Tibial nerve (tissue), 4 donors: ENCODE measurements at places on chromosomes 3 and 15. TPM values are rescaled to one million over a fixed set of nuclear protein-coding genes. Genes with fewer than 3 reads are reported as not detected.

DNA sequence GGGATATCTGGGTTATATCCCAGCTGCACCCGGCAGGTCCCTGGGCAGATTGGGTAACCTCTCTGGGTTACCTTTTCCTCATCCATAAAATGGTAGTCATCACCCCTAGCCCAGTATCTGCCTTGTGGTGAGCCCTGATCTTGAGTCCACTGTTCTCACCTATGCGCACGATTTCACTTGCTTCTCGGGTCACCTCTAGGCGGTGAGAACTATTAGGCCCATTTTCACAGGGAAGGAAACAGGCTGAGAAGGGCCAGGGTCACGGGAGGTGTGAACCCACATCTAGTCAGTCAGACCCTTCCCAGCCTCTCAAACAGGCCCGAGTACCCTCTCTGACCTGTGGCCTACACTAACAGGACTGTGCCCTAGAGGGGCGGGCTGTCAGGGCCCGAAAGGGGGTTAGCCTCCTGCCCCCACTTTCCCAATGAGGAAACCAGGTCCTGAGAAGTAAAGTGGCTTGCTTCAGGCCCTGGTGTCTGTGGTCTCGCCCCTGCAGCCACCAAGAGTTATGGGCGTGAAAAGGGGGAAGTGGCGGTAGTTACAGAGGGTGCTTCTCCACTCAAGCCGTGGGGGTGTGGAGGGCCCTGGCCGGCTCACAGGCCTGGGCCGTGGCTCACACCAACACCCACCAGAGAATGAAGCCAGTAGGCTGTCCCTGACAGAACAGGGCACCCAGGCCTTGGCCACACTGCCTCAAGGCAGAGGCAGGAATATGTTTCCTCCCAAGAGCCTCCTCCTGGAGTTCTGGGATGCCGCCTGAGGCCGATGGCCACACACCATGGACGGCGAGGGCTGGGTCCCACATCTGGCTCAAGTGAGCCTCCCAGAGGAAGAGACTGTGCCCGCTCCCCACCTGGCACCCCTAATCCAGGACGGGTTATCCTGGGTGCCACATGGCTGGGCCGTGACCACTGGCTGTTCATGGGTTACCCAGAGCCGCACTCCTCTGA is 19.5 kb downstream of the PSTPIP1 start:
- DNase-seq, result no peak
- no peak overlapping the region for H3K4me3 ChIP-seq
- H3K36me3 ChIP-seq, result no peaks in the 10 kb centered on the region
- H3K27ac ChIP-seq, result no peak overlapping the region
- H3K27me3 ChIP-seq, result no peaks in the 10 kb centered on the region

- no peak overlapping the region for H3K27ac ChIP-seq
- H3K27me3 ChIP-seq, result no peaks in the 10 kb centered on the region
- no peak overlapping the region for H3K4me3 ChIP-seq
Measured at GRCh38 chr3:101642441-101642840, 34.5 kb downstream of the ZBTB11 start.

GRCh38 chr3:85068911-85069310 is 110.1 kb downstream of the CADM2 start:
- H3K36me3 ChIP-seq, result no peaks in the 10 kb centered on the region
- no peak overlapping the region for H3K27ac ChIP-seq
- no peak overlapping the region for H3K4me3 ChIP-seq
- no peaks in the 10 kb centered on the region for H3K4me1 ChIP-seq
- no peaks in the 10 kb centered on the region for H3K27me3 ChIP-seq

GRCh38 chr15:83928392-83928734 is 274.4 kb downstream of the ADAMTSL3 start:
- no peaks in the 10 kb centered on the region for H3K27me3 ChIP-seq
- DNase-seq, result no peak
- H3K4me1 ChIP-seq, result peaks cover 8% of the 10 kb centered on the region
- H3K4me3 ChIP-seq, result no peak overlapping the region
- no peaks in the 10 kb centered on the region for H3K36me3 ChIP-seq
- H3K27ac ChIP-seq, result no peak overlapping the region

- DNase-seq, result no peak
- H3K36me3 ChIP-seq, result no peaks in the 10 kb centered on the region
- no peak overlapping the region for H3K4me3 ChIP-seq
- peaks cover 3% of the 10 kb centered on the region for H3K4me1 ChIP-seq
Measured at GRCh38 chr3:171811295-171811912, 1.1 kb upstream of the PLD1 start.

DNA sequence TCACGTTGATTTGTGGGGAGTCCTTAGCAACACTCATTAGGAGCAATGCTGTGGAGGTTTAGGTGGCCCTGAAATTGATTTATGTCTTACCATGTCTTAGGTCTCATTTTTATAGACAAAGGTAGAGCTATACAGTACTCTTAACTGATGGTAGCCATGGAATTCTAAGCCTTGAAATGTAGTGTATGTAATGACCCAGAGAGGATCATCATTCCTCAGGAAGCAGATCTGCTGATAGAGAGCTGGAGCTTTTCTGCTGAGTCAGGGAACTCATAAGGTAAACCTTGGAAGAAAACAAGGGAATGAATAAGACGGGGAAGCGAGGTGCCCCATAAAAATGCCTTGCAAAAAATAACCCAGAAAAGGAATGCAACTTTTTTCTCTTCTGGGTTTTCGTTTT is 34.0 kb upstream of the ZNF639 start:
- H3K36me3 ChIP-seq, result no peaks in the 10 kb centered on the region
- DNase-seq, result no peak
- no peaks in the 10 kb centered on the region for H3K27me3 ChIP-seq
- no peaks in the 10 kb centered on the region for H3K4me1 ChIP-seq

GRCh38 chr15:82186719-82187406 is 75.7 kb downstream of the EFL1 start:
- no peaks in the 10 kb centered on the region for H3K27me3 ChIP-seq
- H3K4me3 ChIP-seq, result no peak overlapping the region
- no peaks in the 10 kb centered on the region for H3K36me3 ChIP-seq
- H3K4me1 ChIP-seq, result peaks cover 13% of the 10 kb centered on the region
- DNase-seq, result no peak
- no peak overlapping the region for H3K27ac ChIP-seq

GRCh38 chr3:189805375-189806067 is 174.3 kb downstream of the TP63 start:
- H3K27ac ChIP-seq, result no peak overlapping the region
- H3K4me3 ChIP-seq, result no peak overlapping the region
- no peaks in the 10 kb centered on the region for H3K36me3 ChIP-seq
- H3K4me1 ChIP-seq, result peaks cover 5% of the 10 kb centered on the region

DNA sequence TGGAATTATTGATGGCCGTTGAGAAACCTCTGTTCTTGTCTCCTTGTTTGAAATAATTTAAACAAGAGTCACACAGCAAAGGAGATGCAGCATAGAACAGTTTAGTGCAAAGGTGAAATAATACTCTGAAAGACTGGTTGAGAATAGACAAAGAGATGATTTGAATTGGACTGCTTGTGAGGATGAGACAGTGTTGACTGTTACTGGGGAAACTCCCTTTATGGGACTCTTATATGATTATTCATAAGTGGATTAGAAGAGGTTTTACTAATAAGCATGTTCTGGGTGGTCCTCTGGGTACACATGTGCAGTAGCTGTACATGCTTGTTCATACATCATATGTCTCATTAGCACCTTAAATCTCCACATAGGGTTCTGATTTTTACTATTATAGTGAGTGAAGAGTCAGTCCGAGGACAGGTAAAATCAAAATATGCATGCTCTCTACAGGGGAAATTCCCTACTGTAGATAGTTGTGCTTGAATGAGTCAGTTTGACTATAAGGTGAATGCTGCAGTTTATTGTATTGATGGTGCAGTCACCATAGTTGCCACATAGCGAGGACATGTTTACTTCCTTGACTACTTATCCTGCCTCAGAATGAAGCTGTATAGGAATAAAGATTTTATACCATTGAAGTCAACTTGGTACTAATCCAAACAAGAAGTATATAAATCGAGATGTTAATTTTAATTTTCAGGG is 498.7 kb downstream of the CNTN6 start:
- no peaks in the 10 kb centered on the region for H3K4me1 ChIP-seq
- H3K27ac ChIP-seq, result no peak overlapping the region
- H3K4me3 ChIP-seq, result no peak overlapping the region
- no peaks in the 10 kb centered on the region for H3K27me3 ChIP-seq

GRCh38 chr15:37581866-37582532 is 352.4 kb upstream of the TMCO5A start:
- no peak overlapping the region for H3K4me3 ChIP-seq
- no peaks in the 10 kb centered on the region for H3K36me3 ChIP-seq
- no peak for DNase-seq
- no peaks in the 10 kb centered on the region for H3K4me1 ChIP-seq
- no peak overlapping the region for H3K27ac ChIP-seq
- H3K27me3 ChIP-seq, result no peaks in the 10 kb centered on the region

GRCh38 chr3:156681002-156681401 is 6.6 kb downstream of the TIPARP start:
- peaks cover 26% of the 10 kb centered on the region for H3K36me3 ChIP-seq
- H3K27ac ChIP-seq, result no peak overlapping the region
- no peaks in the 10 kb centered on the region for H3K27me3 ChIP-seq

DNA sequence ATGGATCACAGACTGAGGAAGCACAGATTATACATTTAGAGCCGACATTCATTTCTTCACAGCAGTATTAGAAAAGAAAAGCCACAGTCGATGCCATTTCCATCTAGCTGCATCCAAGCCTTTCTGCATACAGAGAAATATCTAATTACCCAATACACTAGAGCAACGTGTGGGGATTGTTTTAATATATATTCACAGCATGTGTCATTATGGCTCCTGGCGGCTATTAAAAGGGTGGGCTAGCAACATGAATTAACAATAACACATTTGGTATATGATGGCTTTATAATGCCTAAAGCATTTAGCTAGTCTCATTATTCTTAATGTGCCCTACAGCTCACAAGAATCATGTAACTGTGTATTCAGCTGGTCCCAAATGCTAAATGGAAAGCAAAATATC is 1030.5 kb downstream of the FHIT start:
- H3K27me3 ChIP-seq, result no peaks in the 10 kb centered on the region
- H3K36me3 ChIP-seq, result no peaks in the 10 kb centered on the region
- no peak for DNase-seq
- H3K4me3 ChIP-seq, result no peak overlapping the region
- no peaks in the 10 kb centered on the region for H3K4me1 ChIP-seq

DNA sequence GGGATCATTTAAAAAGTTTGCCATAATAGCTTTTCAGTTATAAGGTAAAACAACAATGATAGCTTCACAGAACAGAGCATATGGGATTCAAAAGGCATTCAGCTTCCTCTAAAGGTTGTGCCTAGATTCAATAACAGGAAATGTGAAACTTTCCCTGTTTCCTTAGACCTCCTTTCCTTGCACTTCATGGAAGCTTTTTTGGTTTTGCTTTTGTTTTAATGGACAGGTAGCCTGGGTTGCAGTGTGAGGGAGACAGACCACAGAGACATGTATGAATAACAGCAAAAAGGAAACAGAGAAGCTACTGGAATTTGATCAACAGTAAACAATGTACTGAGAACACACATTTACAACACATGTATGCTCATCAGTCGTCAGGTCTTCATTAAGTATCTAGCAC is 2.3 kb upstream of the TNFAIP8L3 start:
- H3K27ac ChIP-seq, result no peak overlapping the region
- H3K36me3 ChIP-seq, result no peaks in the 10 kb centered on the region
- no peaks in the 10 kb centered on the region for H3K27me3 ChIP-seq
- H3K4me3 ChIP-seq, result no peak overlapping the region
- DNase-seq, result no peak

- no peak for DNase-seq
- no peaks in the 10 kb centered on the region for H3K27me3 ChIP-seq
- no peak overlapping the region for H3K4me3 ChIP-seq
- H3K27ac ChIP-seq, result no peak overlapping the region
- no peaks in the 10 kb centered on the region for H3K36me3 ChIP-seq
Measured at GRCh38 chr3:193836511-193836910, 243.5 kb downstream of the OPA1 start.

GRCh38 chr3:32392536-32393302 is 1.1 kb downstream of the CMTM7 start:
- peaks cover 10% of the 10 kb centered on the region for H3K4me1 ChIP-seq
- no peaks in the 10 kb centered on the region for H3K27me3 ChIP-seq
- peak overlapping the region; percentile 84 for H3K4me3 ChIP-seq
- DNase-seq, result no peak

GRCh38 chr3:78976200-78976599 is 791.6 kb downstream of the ROBO1 start:
- no peak overlapping the region for H3K27ac ChIP-seq
- peaks cover 4% of the 10 kb centered on the region for H3K4me1 ChIP-seq
- no peak for DNase-seq
- H3K27me3 ChIP-seq, result no peaks in the 10 kb centered on the region
- H3K4me3 ChIP-seq, result no peak overlapping the region

- H3K27ac ChIP-seq, result no peak overlapping the region
- H3K4me1 ChIP-seq, result no peaks in the 10 kb centered on the region
- no peak for DNase-seq
- H3K27me3 ChIP-seq, result no peaks in the 10 kb centered on the region
- H3K4me3 ChIP-seq, result no peak overlapping the region
Measured at GRCh38 chr15:49855917-49856637, 235.2 kb downstream of the DTWD1 start.

DNA sequence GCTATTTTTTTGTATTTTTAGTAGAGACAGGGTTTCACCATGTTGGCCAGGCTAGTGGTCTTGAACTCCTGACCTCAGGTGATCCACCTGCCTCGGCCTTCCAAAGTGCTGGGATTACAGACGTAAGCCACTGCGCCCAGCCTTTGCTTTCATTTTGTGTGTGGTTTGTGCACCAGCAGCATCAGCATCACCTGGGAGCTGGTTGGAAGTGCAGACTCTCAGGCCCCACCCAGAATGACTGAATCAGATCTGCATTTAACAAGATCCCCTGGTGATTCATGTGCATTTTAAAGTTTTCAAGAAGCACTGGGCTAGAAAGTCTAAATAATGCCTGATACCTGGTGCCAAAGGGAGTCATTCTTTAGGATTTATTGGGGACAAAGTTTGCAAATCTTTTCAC is 73.4 kb upstream of the BNIP2 start:
- no peak overlapping the region for H3K27ac ChIP-seq
- H3K36me3 ChIP-seq, result no peaks in the 10 kb centered on the region
- H3K4me1 ChIP-seq, result no peaks in the 10 kb centered on the region
- DNase-seq, result no peak
- H3K4me3 ChIP-seq, result no peak overlapping the region

Gene SKOR1
- 0.66 TPM for total RNA-seq

Gene FRMD5
- total RNA-seq, result 2.9 TPM

Gene DNAJC13
- total RNA-seq, result 62.8 TPM

Gene WNT7A
- total RNA-seq, result not detected

Gene SPATA12
- total RNA-seq, result not detected

Gene FYTTD1
- 45.6 TPM for total RNA-seq

Gene NTRK3
- 82.3 TPM for total RNA-seq

Gene SPESP1
- total RNA-seq, result 3.5 TPM
